ENCODE measurements at places on chromosomes 7 and 10.

DNA sequence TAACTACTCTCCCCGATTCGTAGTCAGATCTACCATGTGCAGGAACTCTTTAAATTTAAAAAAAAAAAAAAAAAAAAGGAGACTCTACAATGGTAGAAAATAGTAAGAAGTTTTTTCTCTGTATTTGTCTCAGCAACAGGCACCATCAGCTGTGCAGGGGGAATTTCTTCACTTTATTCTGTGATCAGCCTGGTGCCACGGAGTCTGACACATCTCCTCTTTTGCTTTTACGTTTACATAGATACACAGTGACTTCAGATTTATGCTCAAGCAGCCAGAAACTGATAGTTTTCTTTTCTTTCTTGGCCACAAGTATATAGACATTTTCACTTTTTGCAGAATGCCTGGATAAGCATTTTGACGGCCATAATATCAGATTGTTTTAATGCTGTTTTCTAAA lies 190.6 kb upstream of the AKR1E2 start:
- DNase-seq = no peak

DNA sequence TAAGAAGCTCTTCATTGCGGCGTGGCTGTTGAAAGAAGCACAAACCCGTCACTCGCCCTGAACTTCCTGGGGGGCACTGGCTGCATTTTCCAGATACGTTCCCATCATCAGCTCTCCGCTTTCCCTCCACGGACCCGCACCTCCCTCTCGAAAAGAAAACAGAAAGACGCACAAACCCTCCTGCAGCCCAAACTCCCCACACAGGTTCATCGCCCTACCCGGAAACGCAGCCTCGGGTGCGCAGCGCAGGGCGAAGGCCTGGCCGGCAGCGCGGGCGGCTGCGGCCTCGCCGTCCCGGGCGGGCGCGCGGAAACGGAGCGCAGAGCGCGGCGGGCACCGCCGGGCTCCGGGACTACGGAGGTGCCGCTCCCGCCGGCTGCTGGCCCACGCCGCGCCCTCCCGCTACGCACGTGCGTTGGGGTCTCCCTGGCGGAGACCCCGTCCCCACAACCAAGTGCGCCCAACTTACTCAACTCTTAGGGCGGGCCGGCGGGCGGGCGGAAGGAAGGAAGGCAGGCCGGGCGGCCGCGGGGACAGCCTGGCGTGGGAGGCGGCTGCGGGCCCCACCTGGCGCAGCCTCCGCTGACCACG lies 822 bp downstream of the ZNF800 start:
- peak; percentile 26 for DNase-seq

GRCh38 chr10:70186571-70186970 lies 16.3 kb upstream of the SAR1A start:
- no peak for DNase-seq

- DNase-seq = no peak
These were observed 46.3 kb downstream of the MYOF start for GRCh38 chr10:93435621-93436397.

- no peak for DNase-seq
These were observed 100.4 kb downstream of the CDH23 start for GRCh38 chr10:71496927-71497762.

DNA sequence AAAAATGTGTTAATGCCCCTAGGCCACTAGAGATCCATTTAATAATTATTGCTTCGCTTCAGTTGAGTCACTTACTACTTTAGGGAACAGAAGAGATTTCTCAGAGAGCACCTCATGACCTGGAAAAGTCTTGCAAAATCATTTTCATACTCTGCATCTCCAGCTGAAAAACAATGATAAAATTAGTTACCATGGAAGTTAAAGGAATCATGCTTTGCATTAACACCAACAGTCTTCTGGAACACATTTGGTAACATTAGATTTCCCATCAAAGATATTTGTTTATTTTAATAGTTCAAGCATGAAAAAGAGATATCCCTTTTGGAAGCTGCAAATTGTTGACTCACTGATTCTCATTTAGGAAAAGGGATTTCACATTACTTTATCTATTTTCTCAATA lies 1.8 kb upstream of the STEAP2 start:
- DNase-seq = no peak

GRCh38 chr10:29131952-29132547 lies 156.8 kb upstream of the LYZL1 start:
- no peak for DNase-seq

DNA sequence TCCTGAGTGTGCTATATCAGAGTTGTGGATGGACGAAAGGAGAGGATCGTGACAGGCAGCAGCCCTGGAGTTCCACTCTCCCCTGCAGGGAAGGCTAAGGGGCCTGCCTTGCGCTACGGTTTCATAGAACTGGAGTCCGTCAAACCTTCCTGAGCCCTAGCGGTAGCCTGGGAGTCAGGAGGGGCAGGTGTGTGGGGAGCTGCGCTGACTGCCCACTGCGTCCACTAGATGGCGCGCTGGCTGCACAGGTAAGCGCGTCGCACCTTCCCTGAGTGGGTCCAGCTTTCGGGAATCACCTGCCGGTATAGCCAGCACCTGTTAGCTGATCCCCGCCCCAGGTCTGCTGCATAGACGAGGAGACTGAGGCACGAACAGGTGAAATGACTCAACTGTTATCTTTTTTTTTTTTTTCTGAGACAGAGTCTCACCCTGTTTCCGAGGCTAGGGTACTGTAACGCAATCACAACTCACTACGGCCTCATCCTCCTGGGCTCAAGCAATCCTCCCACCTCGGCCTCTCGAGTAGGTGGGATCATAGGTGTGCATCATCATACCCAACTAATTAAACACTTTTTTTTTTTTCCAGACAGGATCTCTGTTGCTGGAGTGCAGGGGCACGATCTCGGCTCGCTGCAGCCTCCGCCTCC lies 20.2 kb upstream of the BAIAP2L1 start:
- peak; percentile 36 for DNase-seq

- no peak for DNase-seq
These were observed 33.0 kb upstream of the EMX2 start for GRCh38 chr10:117509573-117509972.

DNA sequence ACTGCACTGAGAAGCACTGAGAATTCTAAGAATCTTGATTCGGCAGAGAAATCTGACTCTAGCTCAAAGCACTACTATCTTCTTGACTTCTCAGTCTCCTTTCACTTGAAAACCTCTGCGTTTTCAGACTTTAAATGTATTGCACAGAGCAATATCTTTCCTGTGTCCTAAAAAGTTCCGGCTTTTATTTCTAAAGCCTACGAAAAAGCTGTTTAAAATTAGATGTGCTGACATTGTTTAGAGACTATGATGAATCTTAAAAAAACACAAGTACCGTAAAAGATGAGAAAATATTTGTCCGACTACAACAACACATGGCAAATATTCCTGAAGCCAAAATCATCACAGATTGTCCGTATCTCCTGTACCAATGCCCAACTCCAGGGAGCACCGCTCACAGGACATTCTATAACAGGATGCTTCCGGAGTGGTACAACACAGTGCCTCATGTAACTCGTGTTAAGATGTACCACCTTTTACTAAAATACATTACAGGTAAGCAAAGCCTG lies 136.9 kb downstream of the CUBN start:
- no peak for DNase-seq

DNA sequence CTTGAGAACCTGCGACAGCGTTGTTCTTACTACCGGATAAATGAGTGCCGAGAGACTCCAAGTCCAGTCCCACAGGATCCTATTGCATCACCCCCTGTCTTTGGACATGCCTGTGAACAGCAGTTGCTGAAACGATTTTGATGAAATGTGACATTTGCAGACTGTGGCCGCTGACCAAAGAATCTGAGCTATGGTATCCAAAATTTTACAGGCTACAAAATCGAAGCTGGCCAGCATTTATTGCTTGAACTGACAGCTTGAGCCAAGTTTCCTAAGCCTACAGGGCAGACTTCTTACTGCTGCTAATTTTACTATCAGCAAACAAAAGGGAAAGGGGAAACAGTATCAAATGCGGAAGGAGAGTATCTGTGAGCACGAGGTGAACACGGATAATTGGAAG lies 12.1 kb upstream of the NPVF start:
- no peak for DNase-seq

- DNase-seq = no peak
These were observed 70.6 kb downstream of the AP3M1 start for GRCh38 chr10:74079936-74080590.

DNA sequence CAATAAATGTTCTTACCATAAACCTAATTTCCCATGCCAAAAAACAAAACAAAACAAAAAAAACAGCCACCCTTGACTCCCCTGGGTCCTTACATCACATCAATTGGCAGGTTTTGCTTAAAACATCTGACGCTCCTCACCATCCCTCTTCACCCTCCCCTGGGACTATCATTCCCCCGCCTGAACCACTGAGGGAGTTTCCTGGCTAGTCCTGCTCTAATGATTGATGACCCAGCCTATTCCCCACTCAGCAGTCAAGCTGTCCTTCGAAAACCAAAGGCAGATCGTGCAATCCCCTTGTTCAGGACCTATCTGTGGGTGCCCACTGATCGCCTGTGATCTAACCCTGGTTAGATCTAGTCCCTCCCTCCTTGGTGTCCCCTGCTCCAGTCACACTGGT lies 11.2 kb upstream of the FRMPD2 start:
- DNase-seq = no peak

DNA sequence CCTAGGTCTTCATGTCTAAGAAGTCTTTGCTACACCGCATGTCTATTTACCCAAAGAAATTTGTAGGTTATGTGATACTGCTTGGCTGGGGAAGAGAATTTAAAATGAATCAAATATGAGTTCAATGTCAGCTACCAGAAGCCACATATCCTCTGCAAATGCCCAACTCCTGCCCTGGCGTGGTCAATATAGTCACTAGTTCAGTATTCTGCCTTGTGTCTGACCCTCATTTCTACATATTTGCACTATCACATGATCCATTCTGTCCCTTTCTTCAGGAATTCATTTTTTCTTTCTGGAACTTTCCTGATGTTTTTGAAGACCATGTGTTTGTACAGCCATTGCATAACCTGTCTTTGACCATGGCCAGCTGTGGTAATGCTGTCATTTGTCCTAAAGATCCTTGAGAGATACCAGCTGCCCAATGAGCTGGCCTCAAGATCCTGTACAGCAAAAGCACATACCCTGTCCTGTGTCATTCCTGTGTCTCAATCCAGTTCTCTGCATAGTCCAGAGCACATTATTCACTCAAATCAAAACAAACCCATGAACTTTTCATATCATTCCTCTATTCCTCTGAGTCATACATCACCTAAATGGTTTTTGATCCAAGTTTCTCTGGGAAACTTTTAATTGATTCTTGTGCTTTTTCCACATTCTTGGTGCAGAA lies 524.5 kb downstream of the PARD3 start:
- DNase-seq = no peak

GRCh38 chr10:24444337-24444736 lies 235.4 kb downstream of the KIAA1217 start:
- no peak for DNase-seq

GRCh38 chr7:1113548-1113885 lies 25.6 kb downstream of the GPER1 start:
- no peak for DNase-seq

GRCh38 chr10:84360637-84361365 lies 32.4 kb downstream of the CCSER2 start:
- no peak for DNase-seq

DNA sequence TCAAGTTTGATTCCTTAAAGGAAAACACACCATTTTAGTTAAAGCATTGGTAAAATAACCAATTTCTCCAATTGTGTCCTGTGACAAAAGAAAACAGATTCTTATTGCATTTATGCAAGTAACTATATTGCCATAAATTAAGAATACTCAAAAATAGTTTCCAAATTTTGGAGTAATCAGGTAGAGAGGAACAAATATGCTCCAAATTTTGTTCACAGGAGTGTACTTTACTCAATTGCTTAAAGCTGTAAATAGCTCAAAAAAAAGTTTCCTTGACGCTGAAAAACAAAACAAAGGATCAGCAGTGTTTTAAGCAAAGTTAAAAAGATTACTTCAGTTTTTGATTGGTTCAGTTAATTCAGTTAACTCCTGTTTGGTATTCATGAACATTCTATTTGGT lies 52.2 kb upstream of the INHBA start:
- no peak for DNase-seq

- no peak for DNase-seq
These were observed 161.9 kb upstream of the INSYN2A start for GRCh38 chr10:127358337-127358736.

GRCh38 chr10:50937230-50937907 lies 51.9 kb upstream of the A1CF start:
- DNase-seq = no peak

DNA sequence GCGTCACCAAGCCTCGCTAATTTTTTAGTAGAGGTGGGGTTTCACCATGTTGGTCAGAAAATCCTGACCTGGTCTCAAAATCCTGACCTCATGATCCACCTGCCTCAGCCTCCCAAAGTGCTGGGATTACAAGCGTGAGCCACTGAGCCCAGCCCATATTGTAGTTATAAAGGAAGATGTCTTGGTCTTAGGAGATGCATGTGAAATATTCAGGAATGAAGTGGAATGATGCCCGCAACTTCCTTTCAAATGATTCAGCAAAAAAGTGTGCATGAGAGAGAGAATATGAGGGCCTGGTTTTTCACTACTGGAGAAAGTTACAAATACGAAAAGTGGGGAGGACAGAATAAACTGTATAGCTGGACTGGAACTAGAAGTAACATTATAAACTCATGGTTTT lies 15.9 kb downstream of the TMEM209 start:
- no peak for DNase-seq

DNA sequence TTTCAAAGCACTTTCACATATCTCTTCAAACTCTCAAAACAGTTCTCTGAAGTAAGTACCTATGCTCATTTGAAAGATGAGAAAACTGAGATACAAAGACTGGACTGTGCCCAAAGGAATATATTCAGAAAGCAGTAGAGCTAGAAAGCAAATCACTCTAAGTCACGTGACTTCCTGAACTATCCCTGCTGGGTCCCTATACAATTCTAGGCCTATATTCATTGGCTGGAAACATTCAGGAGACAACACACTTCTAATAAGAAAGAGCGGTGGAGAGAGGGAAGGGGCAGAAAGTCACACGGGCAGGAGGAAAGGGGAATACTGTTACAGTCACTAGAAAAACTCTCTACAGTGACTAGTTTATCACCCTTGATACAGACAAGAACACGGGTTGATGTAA lies 140.0 kb downstream of the CHCHD3 start:
- DNase-seq = no peak

DNA sequence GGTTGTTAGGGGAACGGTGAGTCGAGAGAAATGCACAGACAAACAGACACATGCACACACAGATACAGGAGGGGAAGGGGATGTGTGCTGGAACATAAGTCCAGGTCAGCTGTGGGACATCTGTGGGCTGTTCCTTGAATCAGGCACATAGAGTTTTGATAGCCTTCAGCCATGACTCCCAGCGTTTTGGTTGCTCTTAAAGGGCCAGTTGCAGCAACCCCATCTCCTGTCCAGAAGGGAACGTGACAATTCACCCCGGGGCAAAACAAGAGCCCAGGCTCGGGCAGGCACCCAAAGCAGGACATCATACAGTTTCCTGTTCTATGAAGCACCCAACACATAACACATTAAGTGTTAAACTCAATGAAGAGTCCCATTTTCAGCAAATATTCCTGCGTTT lies 9.6 kb downstream of the INSYN2A start:
- no peak for DNase-seq

GRCh38 chr7:49855281-49855980 lies 82.0 kb downstream of the VWC2 start:
- DNase-seq = no peak
